ENCODE measurements at places on chromosomes 2 and 18. TPM values are rescaled to one million over a fixed set of nuclear protein-coding genes. Genes with fewer than 3 reads are reported as not detected.

DNA sequence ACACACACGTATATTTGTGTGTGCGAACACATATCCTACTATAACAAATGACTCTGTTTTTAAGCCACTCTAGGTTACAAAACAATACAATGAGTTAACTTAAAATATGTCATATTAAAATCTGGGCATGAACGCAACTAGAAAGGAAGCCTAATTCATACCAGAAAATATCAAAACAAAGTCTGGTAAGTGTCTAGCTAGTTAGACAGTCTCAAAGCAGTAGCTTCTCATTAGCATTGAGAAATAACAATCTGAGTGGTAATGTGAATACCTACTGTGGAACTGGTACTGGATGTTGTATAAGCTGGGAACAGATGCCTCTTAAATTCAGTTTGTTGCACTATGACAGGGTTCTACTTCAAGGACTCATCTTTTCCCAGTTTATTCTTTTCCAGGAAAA lies 32.5 kb upstream of the WIPF1 start:
- DNase-seq: no peak

DNA sequence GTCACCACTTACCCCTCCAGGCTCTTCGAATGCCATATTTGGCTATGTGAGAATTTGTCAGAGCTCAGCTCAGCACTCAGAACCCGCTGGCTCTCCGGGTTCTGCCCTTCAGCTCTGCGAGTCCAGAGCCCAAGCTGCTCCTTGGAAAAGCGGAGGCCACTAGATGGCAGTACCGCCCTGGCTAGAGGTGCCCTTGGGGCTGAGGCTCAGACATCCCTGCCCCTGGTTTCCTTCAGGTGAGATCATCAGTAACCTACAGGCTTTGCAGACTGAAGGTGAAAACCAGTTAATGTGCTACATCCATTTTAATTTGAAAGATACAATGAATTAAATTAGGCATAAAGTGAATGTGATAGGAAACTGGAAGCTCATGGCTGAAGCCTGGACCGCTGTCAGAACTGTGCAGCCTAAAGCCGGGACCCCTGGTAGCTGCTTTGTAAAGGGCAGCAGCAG lies 285.6 kb downstream of the AGAP1 start:
- peak; percentile 81 for DNase-seq

Gene AUP1
- 183 TPM for total RNA-seq

- DNase-seq: no peak
Measured at GRCh38 chr18:66329716-66330115, 274.2 kb downstream of the CDH19 start.

- DNase-seq: no peak
Measured at GRCh38 chr2:27194538-27195354, 17.1 kb upstream of the ATRAID start.

DNA sequence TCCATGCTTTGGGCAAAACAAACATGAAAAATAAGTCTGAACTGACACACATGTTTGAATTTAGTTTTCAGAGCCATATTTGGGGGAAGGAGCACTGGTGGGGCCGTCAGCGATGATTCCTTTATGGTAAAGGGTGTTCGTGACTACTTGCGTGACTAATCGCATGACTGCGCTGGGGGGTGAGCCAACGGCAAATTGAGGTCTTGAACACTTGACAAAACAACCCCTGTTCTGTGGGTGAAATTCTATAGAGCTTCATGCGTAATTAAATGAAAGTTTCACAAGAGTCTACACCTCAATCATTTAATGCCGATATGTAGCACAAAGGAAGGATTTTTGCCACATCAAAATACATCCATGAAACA lies 127.5 kb upstream of the CYP1B1 start:
- no peak for DNase-seq

Gene LRP2
- not detected for total RNA-seq

- DNase-seq: no peak
Measured at GRCh38 chr2:181857483-181857882, 34.0 kb upstream of the ITPRID2 start.

Measured in Peyer's patch (tissue), 4 donors.